Activated naive CD4-positive, alpha-beta T cell treated with anti-CD3 and anti-CD28 coated beads for 36 hours (primary cell): ENCODE measurements at places on chromosomes 2 and 18. TPM values are rescaled to one million over a fixed set of nuclear protein-coding genes. Genes with fewer than 3 reads are reported as not detected.

Gene COLEC11
- not detected for total RNA-seq

Gene MALL
- total RNA-seq = 0.38 TPM

Gene CHST9
- not detected for total RNA-seq

Gene SALL3
- not detected for total RNA-seq

Gene CDKL4
- not detected for total RNA-seq

Gene GYPC
- total RNA-seq = 150 TPM
